HT1080 (cell line): ENCODE measurements at places on chromosomes 3 and 15. TPM values are rescaled to one million over a fixed set of nuclear protein-coding genes. Genes with fewer than 3 reads are reported as not detected.
A peak's percentile ranks its signal among the peaks of the same experiment; 100 is the strongest.

The SLC7A14 gene
- not detected in 2 replicates for total RNA-seq

DNA sequence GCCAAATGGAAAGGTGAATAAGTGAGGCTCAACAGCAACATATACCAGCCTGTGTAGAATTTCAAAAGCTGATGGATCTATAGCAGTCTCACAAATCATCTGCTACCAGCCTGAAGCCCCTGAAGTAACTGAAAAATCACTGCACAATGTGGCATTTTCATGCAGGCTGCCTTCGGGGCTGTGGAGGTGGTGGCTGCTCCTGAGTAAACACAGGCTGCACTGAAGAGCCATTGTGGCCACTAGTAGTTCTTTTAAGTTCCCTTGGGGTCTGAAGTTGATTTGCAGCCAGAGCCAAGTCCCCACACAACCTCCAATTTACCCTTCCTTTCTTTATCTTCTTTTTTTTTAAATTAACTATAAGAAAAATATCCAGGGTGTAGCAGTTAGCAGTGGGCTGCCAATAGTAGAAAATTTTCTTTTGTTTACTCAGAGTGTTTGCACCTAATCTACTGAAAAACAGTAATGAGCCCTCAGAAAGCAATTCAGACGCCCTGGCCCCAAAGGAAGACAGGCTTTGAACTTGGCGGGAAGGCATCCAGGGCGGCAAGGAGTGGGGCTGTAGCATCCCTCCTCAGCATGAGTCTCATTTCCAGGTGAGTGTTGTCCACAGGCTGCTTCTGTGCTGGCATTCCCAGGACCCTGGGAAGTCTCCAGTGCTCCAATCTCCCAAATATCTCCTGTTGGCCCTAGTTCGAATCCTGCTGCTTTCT lies 13.3 kb upstream of the SUSD5 start:
- DNase-seq = no peak

GRCh38 chr3:66744521-66744920 lies 243.7 kb upstream of the LRIG1 start:
- DNase-seq = no peak

- peak; percentile 48 for DNase-seq
Measured at GRCh38 chr15:76840830-76841460, 64.2 kb downstream of the SCAPER start.

- DNase-seq = no peak
Measured at GRCh38 chr3:195704433-195704999, 16.3 kb upstream of the MUC20 start.

GRCh38 chr15:77500989-77501388 lies 80.3 kb downstream of the HMG20A start:
- peak; percentile 45 for DNase-seq

The PCSK6 gene
- 15.1 and 19.8 TPM in 2 replicates for total RNA-seq

The SLC28A1 gene
- total RNA-seq = not detected in 2 replicates

GRCh38 chr3:66452303-66453011 lies 48.4 kb downstream of the LRIG1 start:
- DNase-seq = no peak

GRCh38 chr3:151278230-151278629 lies at the start of gene P2RY14:
Gene P2RY14 (minus strand): TSS chr3:151278542. CDS start chr3:151214316, 64,226 bp downstream.
- DNase-seq = no peak

DNA sequence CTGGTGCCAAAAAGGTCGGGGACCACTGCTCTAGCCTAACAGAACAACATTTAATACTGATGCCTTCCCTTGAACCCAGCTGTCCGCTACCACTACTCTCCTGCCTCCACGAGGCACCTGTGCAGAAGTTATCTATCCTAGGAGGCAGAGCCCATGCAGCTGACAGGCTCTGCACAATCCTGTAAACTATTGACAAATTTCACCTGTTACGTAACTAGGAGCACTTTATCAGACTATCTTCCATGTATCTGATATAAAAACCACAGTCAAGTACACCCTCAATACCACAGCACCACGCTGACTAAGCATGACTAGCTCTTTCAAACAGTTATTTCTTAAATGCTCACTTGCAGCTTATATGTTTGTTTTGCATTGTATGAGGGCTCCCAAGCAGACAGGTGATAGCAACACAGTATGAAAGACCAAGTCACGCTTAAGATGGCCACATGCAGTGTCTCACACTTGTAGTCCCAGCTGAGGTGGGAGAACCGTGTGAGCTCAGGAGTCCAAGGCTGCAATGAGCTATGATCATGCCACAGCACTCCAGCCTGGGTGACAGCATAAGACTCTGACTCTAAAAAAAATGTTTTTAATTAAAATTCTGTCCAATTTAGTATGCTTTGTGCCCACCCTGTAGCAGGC lies 4.5 kb upstream of the IL17RC start:
- DNase-seq = peak; percentile 67

The GPR62 gene
- 0.08 and 0.23 TPM in 2 replicates for total RNA-seq

The ADCY5 gene
- total RNA-seq = 0.30 and 1.7 TPM in 2 replicates

DNA sequence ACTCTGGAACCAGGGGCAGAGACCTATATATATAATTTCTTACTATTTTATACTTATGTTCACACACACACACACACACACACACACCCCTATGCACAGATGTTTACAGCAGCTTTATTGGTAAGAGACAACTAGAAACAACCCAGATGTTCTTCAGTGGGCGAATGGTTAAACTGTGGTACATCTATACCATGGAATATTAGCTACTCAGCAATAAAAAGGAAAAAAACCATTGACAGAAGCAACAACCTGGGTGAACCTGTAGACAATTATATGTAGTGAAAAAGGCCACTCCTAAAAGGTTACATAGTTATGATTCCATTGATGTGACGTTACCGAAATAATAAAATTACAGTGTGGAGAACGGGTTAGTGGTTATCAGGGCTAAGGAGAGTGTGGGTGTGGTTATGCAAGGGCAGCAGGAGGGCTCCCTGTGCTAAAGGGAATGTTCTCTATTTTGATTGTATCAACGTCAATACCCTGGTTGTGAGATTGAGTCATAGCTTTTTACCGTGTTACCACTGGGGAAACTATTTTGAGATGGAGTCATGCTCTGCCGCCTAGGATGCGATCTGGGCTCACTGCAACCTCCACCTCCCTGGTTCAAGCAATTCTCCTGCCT lies 85.5 kb downstream of the FLNB start:
- DNase-seq = peak; percentile 74

DNA sequence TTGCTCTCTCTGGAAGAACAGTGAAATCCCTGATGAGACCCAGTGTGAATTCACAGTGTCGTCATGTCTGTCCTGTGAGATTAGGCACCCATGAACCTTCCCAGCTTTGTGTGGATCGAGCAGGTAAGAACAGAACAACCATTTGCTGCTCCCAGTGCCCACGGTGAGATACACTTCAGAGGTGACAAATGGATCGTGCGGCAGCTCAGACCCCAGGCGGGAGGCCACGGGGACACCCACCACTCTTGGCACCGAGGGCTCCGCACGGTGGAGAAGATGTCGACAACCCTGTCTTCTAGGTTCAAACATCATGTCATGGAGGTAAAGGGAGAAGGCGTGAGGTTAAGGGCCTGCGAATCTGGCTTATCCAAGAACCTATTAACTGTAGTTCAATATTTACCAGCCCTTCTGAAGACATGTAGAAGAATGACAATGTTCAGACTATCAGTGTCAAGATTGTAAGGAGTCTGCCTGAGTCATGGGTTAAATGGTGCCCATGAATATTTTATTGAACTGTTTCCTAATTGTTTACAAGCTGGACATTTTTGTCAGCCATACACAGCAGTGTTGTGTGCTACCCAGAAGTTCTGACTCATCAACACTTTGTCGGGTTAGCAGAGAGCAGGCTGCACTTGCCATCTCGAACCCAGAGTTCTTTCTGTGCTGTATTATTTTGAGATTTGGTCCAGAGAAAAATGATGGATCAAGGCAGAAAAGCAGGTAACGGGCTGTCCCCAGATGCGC lies 15.5 kb upstream of the PCSK6 start:
- DNase-seq = no peak

- DNase-seq = peak; percentile 79
Measured at GRCh38 chr3:83514130-83514914, 1444.5 kb upstream of the CADM2 start.

The RPP14 gene
- total RNA-seq = 20.0 and 23.0 TPM in 2 replicates

- DNase-seq = no peak
Measured at GRCh38 chr3:134350861-134351311, 23.4 kb downstream of the AMOTL2 start.

DNA sequence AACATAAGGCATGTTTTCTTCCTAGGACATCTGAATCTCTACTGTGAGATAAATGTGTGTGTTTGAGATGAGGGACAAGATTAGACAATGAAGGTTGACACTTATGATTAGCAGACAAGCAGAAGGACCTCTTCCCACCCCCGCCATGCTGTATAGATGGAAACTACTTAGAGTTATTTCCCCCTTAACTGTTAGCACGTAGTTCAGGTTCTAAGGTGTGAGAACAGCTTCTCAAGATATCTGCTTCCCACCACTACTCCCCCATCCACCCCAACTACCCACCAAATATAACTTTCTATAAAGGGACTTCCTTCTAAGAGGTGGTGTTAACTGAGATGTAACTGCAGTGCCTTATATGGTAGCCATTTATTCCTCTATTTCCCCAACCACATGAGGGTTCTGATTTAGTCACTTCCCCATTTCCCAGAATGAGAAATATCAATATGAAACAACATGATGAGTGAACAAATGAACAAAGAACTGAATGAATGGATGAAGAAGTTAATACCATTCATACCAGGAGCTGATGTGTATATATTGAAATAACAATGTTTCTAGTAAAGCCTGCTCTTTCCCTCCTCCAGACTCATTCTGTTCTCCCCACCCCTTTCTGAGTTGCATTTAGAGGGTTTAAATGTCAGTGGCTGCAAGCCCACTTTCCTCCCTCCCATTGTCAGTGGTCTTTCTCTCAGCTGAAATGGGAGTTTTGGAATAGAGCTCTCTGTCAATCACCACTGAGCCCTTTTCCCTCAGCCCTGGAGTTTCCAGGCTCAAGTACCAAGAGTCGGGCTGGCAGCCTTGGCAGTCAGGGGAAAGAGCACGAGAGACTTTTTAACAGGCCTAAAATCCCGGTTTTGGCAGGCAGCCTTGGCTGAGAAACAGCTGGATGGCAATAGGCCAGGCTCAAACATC lies 7.7 kb upstream of the RFTN1 start:
- DNase-seq = no peak

- DNase-seq = no peak
Measured at GRCh38 chr3:129952556-129953355, 21.8 kb upstream of the TRH start.

The CCR8 gene
- total RNA-seq = not detected in 2 replicates

GRCh38 chr3:61600195-61600594 lies 38.8 kb downstream of the PTPRG start:
- no peak for DNase-seq

DNA sequence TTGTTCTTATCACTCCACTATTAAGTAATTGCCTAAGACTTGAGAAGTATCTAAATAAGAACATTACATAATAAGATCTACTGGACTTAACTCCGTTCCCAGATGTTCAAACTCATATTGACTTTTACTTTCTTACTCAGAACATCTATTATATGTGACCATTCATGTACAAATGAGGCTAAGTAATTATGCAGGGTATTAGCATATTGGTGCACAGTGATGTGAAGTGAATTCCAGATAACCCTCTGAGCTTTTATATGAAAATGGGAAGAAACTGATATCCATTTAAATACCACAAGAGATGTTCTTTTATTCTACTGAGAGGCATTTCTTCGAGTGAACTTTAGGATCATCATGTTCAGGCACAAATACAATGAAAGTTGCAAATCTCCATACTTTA lies 135.7 kb downstream of the ZPLD1 start:
- DNase-seq = no peak

The NEK10 gene
- total RNA-seq = 0.47 and 1.0 TPM in 2 replicates

The GABRR3 gene
- total RNA-seq = not detected in 2 replicates

DNA sequence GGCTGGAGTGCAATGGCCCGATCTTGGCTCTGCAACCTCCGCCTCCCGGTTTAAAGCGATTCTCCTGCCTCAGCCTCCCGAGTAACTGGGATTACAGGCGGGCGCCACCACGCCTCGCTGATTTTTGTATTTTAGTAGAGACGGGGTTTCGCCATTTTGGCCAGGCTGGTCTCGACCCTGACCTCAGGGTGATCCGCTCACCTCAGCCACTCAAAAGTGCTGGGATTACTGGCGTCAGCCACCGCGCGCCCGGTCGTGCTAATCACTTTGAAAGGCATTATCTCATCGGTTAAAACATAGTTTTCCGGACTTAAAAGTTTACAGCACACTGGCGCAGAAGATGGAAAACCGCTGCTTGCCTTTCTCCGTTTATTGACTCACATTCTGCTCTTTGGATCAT lies 27.6 kb upstream of the MTHFS start:
- DNase-seq = no peak

DNA sequence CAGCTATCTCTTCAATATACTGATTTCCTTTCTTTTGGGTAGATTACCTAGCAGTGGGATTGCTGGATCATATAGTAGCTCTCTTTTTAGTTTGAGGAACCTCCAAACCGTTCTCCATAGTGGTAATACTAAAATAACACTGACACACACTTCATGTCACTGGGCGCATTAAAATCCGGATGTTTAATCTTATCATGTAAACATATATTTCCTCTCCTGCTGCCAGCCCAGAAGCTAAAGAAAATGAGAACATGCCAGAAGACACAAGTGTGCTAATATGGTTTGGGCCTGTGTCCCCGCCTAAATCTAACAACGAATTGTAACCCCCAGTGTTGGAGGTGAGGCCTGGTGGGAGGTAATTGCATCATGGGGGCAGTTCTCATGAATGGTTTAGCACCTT lies 23.6 kb upstream of the KCNMB2 start:
- DNase-seq = no peak

DNA sequence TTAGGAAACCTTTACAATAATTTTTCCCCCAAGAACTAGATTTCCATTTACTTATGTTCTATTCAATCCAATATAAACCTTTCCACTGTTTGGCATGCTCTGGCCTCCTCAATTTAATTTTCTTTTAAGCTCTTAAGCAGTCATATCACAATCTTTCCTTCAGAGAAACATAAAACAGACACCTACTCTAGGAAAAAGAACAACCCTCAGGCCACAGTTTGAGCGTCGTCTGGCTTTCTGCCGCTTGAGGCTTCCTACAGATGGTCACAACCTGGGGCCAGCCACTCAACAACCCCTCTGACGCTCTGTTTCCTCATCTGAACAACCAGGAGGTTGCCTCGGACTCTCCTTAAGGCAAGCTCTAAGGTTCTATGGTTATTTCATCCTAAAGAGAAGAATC lies 143.3 kb downstream of the ADAMTS17 start:
- no peak for DNase-seq

DNA sequence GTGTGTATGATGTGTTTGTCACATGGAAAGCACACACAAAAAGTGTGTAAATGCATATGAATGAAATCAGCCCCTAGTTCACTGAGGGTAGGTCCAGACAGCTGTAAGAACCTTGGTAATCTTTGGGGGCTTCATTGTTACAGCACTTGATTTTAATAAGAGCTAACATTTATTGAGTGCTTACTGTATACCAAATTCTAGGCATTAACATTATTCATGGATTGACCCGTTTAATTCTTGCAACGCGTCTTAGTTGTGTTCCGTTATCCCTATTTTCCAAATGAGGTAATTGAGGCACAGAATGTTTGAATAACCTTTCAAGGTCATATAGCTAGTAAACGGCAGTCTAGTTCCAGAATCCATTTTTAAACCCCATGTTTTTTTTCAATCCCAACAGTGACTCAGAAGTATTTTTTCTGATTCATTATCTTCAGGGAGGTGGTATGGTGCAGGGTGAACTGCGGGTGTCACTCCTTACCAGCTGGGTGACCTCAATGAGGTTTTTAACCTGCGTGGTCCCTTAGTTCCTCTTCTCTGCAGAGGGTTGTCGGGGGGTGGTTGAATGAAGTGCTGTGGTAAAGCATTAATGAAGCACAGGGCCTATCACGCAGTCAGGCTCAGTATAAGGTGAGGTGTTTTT lies 14.2 kb downstream of the RAB8B start:
- DNase-seq = peak; percentile 74
